Activated CD4-positive, alpha-beta memory T cell treated with anti-CD3 and anti-CD28 coated beads, Interleukin-2, amount 10 ng/mL, durations not matched to agents 7 days and 5 days (primary cell): ENCODE measurements at places on chromosomes 1 and 21. TPM values are rescaled to one million over a fixed set of nuclear protein-coding genes. Genes with fewer than 3 reads are reported as not detected.

GRCh38 chr1:66261364-66261763, 272.6 kb upstream of the SGIP1 start:
- peaks cover 62% of the 10 kb centered on the region for H3K4me1 ChIP-seq
- H3K27me3 ChIP-seq = no peaks in the 10 kb centered on the region
- no peak overlapping the region for H3K27ac ChIP-seq
- DNase-seq = no peak
- no peak overlapping the region for H3K4me3 ChIP-seq

DNA sequence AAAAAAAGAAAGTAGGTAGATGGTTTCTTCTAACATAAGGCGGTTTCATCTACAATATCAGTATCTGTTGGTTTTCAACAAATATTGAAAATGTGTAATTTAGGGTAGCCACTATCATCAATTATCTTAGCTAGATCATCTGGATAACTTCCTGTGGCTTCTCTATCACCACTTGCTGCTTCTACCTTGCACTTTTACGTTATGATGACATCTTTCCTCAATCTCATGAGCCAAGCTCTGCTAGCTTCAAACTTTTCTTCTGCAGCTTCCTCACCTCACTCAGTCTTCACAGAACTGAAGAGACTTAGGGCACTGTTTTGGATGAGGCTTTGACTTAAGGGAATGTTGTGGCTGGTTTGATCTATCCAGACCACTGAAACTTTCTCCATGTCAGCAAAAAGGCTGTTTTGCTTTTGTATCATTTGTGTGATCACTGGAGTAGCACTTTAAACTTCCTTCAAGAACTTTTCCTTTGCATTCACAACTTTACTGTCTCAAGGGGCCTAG, 144.9 kb upstream of the HP1BP3 start:
- H3K4me3 ChIP-seq = no peak overlapping the region
- H3K36me3 ChIP-seq = peaks cover 26% of the 10 kb centered on the region
- H3K27ac ChIP-seq = peak overlapping the region; percentile 59
- peaks cover 32% of the 10 kb centered on the region for H3K4me1 ChIP-seq
- peaks cover 4% of the 10 kb centered on the region for H3K27me3 ChIP-seq

DNA sequence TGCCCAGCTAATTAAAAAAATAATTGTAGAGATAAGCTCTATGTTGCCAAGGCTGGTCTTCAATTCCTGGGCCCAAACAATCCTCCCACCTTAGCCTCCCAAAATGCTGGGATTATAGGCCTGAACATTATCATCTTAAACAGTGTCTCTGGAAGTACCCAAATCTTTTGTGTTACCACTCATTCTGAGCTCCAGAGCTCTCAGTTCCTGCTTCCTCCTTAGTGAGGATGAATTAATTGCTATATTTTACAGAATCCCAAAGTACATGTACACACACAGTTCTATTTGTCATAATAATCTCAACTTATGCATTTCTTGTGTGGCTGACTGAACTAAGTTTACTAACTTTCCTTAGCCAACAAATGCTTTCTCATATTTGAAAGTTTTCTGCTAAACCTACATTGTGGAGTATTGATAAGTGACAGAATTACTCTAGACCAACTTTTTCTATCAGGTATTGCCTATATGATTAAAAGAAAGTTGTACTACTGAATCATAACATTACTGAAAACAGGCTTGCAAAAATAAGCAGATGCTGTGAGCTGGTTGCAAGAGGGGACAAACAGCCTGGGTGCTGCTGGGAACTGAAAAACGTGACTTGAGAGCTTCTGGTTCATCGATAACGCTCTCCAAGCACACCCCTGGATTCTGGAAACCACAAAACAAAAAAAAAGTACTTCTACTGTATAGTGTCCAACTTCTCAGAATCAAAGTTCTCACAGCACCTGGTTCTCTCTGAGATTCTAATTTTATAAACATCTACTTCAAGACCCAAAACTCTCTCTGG, 15.3 kb downstream of the VAV3 start:
- no peak for DNase-seq
- H3K36me3 ChIP-seq = no peaks in the 10 kb centered on the region
- no peak overlapping the region for H3K4me3 ChIP-seq

The TRAPPC3 gene
- total RNA-seq = 58.4 TPM

DNA sequence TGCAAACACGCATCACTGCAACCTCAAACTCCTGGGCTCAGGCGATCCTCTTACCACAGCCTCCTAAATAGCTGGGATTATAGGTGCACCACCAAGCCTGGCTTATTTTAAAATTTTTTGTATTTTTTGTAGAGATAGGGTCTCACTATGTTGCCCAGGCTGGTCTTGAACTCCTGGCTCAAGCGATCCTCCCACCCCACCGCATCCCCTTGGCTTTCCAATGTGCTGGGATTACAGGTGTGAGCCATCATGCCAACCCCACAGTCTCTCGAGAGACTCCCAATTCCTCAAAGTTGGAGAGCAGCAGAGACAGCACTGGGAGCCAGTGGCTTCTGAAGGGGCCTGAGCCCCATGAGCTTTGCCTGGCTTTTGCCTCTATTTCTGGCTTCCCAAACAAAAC, 42.7 kb downstream of the PGBD5 start:
- no peak for DNase-seq
- peaks cover 4% of the 10 kb centered on the region for H3K27me3 ChIP-seq
- no peak overlapping the region for H3K27ac ChIP-seq
- peaks cover 4% of the 10 kb centered on the region for H3K36me3 ChIP-seq
- H3K4me1 ChIP-seq = no peaks in the 10 kb centered on the region

DNA sequence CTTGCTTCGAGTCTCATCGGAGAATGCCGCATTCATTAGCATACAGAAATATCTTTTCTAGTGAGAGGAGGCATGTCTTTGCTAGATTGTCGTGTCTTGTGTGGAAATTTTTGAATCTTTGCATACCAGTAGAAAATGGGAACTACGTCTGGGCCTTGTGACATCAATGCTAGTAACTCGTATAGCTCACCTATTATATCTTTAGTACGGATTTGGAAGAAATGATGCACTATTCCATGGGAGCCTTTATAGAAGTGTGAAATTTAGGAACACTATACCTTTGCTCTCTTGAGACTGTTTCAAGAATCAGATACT, 835 bp downstream of the UHMK1 start:
- peak overlapping the region; percentile 91 for H3K27ac ChIP-seq
- H3K36me3 ChIP-seq = peaks cover 32% of the 10 kb centered on the region
- DNase-seq = no peak
- H3K4me3 ChIP-seq = peak overlapping the region; percentile 93
- no peaks in the 10 kb centered on the region for H3K27me3 ChIP-seq

DNA sequence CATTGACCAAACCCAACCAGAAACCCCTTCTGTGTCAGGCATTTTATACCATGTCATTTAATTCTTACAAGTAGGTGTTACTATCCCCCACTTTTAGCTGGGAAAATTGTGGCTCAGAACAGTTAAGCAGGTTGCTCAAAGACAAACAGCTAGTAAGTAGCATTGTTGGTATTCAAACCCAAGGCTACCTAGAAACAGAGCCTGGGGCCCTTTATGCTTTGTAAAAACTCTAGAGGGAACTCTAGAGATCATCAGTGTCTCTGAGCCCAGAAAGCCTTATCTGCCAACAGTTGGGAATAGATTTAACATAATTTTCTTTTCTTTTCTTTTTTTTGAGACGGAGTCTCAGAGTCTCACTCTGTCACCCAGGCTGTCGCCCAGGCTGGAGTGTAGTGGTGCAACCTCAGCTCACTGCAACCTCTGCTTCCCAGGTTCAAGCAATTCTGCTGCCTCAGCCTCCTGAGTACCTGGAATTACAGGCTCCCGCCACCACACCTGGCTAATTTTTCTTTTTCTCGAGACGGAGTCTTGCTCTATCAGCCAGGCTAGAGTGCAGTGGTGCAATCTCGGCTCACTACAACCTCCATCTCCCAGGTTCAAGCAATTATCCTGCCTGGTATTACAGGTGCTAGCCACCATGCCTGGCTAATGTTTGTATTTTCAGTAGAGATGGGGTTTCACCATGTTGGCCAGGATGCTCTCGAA, 48.5 kb upstream of the OSBPL9 start:
- H3K4me3 ChIP-seq = no peak overlapping the region
- DNase-seq = no peak
- peaks cover 42% of the 10 kb centered on the region for H3K4me1 ChIP-seq
- no peaks in the 10 kb centered on the region for H3K27me3 ChIP-seq
- peak overlapping the region; percentile 92 for H3K27ac ChIP-seq

The DEPDC1 gene
- 25.7 TPM for total RNA-seq

The PLPPR4 gene
- total RNA-seq = not detected

DNA sequence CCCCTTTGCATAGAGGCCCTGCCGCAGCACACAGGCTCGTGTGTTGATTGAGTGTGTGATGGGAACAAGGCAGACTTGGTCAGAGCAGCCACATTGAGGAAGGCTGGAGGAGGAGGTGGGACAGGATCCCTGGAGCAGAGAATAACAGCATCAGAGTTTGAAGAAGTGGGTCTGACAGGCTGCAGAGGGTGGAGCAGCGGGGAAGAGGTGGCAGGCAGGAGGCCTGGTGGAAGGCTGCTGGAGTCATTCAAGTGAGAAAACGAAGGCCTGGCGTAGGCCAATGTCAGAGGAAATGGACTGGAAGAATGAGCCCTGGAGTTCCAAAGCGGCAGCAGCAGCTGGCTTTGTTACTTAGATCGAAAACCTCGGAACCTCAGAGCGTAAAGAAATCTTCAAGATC, 115.0 kb upstream of the GRIK3 start:
- no peaks in the 10 kb centered on the region for H3K36me3 ChIP-seq
- no peaks in the 10 kb centered on the region for H3K27me3 ChIP-seq
- no peak overlapping the region for H3K4me3 ChIP-seq
- no peaks in the 10 kb centered on the region for H3K4me1 ChIP-seq
- H3K27ac ChIP-seq = no peak overlapping the region
- no peak for DNase-seq

DNA sequence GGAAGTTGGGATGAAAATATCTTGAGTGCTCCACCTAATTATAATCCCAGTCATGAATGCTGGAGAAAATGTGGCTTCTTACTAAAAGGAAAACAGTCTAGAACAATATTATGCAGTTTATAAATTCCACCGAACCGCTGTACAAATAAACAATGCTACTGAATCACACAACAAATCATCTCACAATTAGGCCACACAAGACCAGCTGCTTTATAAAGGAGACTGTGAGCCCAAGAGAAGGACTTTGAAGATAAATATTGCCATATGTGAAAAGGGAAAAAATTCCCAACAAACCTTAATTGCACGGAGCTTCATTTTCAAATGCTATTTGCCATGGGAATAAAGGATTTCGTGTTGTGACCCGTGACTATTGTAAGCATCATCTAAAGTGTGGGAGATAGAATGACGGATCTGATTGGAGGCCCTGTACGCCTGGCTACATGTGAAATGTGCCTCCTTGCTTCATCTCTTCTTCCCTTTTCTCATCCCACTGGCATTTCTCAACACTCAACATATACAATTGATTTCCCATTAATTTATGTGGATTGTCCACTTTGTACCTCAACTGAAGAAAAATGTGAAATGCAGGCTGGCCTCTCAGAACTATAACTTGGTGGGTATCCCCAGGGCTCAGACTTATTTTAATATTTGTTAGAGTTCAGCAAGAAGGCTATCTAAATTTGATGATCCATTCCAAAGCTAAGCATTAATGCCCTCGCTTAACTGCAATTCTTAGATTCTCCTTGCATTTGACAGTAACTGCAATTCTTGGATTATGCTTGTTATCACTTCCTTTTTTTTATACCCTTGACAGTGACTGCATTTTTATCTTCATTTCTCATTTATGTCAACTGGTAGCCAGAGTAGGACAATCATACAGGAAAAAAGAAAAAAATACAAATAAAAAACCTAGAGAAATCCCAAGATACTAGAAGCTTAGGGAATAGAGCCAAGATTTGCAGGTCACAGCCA, 122.3 kb downstream of the TGFB2 start:
- no peaks in the 10 kb centered on the region for H3K4me1 ChIP-seq
- H3K36me3 ChIP-seq = no peaks in the 10 kb centered on the region
- H3K27me3 ChIP-seq = no peaks in the 10 kb centered on the region
- DNase-seq = no peak

GRCh38 chr1:214823311-214824117, 220.5 kb downstream of the CENPF start:
- H3K4me3 ChIP-seq = no peak overlapping the region
- H3K27ac ChIP-seq = no peak overlapping the region
- no peak for DNase-seq
- H3K27me3 ChIP-seq = no peaks in the 10 kb centered on the region
- no peaks in the 10 kb centered on the region for H3K4me1 ChIP-seq

DNA sequence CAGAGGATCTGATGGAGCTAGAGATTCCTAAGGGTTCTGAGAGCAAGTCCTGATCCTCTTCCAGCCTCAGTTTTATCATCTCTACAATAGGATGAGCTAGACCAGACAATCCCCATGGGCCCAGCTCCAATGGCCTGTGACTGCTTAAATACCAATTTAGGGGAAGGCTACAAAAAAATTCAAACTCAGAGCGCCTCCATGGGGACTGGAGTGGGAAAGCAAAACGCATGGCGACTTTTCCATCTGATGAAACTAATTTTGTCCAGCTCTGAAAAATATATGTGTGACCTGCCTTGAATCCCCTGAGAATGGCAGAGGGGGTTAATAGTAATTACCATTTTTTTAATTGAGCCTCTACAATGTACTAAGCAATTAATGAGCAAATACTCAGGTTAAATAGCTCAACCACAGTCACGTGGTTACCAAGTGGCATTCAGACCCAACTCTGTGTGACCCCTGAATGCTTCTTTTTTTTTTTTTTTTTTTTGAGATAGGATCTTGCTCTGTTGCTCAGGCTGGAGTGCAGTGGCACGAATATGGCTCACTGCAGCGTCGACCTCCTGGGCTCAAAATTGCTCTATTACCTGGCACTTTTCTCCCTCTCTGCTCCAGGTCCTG, 8.4 kb downstream of the EXTL1 start:
- peaks cover 20% of the 10 kb centered on the region for H3K27me3 ChIP-seq
- no peaks in the 10 kb centered on the region for H3K36me3 ChIP-seq
- H3K27ac ChIP-seq = no peak overlapping the region
- no peak for DNase-seq

GRCh38 chr1:21255943-21256320, 34.3 kb downstream of the ECE1 start:
- no peaks in the 10 kb centered on the region for H3K27me3 ChIP-seq
- peaks cover 45% of the 10 kb centered on the region for H3K4me1 ChIP-seq
- peaks cover 60% of the 10 kb centered on the region for H3K36me3 ChIP-seq
- H3K27ac ChIP-seq = no peak overlapping the region
- no peak overlapping the region for H3K4me3 ChIP-seq

The ANGPTL7 gene
- total RNA-seq = not detected

- no peak for DNase-seq
- no peaks in the 10 kb centered on the region for H3K36me3 ChIP-seq
- H3K4me3 ChIP-seq = no peak overlapping the region
- H3K4me1 ChIP-seq = peaks cover 21% of the 10 kb centered on the region
Observed at GRCh38 chr1:55276671-55277376, 61.7 kb upstream of the USP24 start.

GRCh38 chr21:36800734-36801133, 101.8 kb downstream of the SIM2 start:
- H3K27me3 ChIP-seq = no peaks in the 10 kb centered on the region
- no peak overlapping the region for H3K27ac ChIP-seq
- no peak overlapping the region for H3K4me3 ChIP-seq
- H3K36me3 ChIP-seq = peaks cover 3% of the 10 kb centered on the region
- no peaks in the 10 kb centered on the region for H3K4me1 ChIP-seq
- no peak for DNase-seq

The GPR37L1 gene
- not detected for total RNA-seq
